Hypothalamus (tissue), 51 donors: ENCODE measurements at places on chromosomes 1 and 21.

- no peak for DNase-seq
These were observed 51.2 kb upstream of the ADAM30 start for GRCh38 chr1:119947468-119947867.

DNA sequence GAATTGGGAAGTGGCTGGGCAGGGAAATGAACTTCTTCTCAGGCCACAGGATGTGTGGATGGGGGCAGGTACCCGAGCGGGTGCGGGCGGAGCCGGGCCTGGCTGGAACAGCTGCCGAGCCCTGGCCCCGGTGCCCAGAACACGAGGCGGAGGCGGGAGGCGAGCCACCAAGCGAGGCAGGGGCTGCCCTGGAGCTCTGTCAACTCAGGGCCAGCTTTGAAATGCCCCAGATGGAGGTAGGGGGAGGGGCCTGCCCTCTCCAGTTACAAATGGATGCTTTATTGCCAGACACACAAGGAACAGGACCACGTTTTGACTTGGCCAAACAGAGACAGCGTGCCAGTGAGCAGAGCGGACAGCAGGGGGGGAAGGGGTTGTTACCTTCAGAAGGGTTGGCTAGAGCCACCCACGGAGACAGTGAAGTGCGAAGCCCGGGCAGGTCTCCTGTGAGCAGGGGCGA is 240.4 kb downstream of the SDCCAG8 start:
- DNase-seq, result peak; percentile 39

DNA sequence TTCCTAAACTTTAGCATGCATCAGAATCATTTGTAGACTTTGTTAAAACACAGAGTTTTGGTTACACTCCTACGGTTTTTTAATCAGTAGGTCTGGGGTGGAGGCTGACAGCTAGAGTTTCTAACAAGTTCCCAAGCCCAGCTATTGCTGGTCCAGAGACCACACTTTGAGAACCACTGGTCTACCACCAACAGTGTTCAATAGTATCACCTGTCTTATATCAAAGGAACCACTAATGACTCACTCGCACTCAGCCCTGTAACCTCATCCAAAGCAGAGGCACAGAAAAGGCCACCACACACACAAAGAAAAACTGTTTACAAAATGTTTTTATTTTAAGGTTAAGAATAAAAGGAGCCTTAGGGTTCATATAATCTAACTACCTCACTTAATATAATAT is 68.7 kb downstream of the HIVEP3 start:
- no peak for DNase-seq

DNA sequence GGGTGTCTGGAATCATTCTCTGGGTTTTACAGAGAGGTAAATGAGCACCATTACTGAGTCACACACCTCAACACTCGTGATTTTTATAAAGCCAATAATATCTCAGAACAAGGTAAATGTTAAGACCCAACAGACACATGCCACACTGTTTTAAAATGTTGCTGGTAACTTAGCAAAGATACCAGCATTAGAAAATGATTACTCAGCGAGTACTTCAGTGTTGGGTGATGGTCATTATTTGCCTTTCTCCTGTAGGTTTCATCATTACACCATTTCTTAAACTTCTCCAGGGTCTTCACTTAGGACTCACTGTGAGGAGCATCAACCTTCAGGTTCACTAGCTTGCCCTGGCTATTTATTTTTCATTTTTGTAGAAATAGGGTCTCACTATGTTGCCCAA is 6.9 kb upstream of the C4BPB start:
- no peak for DNase-seq

DNA sequence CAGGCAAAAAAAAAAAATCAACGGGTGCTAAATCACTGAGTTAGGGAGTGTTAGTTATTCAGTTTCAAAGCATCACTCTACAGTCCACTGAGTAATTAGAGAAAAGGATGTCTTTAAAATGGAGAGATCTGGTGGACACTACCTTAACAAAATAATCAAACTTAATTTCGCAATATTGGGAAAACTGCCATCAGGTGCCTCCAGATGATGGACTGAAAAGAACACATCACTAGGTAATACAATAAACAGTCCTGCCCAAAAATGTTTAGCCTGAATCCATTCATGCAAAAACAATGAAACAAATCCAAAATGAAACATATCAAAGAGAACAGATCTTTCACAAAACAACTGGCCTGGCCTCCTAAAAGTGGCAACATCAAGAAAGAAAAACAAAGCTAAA is 54.1 kb downstream of the ENAH start:
- DNase-seq, result no peak

GRCh38 chr1:66712839-66713238 is 39.4 kb upstream of the DYNLT5 start:
- DNase-seq, result no peak

DNA sequence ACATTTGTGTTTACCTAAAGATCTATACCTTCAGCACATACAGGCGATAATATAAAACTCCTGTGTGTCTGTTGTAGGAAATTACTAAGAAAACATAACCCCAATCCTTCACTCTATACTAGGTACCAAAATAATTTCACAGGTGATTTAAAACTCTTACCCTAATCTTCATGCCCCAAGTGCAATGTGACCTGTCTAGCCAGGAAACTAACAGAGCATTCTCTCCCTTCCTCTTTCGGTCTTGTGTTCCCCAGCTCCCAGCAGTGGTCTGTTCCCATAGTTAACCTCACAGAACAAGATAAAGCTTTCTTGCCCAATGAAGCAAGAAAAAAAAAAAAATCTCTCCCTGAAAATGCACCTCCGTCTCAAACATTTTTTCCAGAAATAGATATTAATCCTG is 493.5 kb downstream of the DPYD start:
- DNase-seq, result no peak

GRCh38 chr1:41500781-41501518 is 16.5 kb upstream of the EDN2 start:
- DNase-seq, result no peak

DNA sequence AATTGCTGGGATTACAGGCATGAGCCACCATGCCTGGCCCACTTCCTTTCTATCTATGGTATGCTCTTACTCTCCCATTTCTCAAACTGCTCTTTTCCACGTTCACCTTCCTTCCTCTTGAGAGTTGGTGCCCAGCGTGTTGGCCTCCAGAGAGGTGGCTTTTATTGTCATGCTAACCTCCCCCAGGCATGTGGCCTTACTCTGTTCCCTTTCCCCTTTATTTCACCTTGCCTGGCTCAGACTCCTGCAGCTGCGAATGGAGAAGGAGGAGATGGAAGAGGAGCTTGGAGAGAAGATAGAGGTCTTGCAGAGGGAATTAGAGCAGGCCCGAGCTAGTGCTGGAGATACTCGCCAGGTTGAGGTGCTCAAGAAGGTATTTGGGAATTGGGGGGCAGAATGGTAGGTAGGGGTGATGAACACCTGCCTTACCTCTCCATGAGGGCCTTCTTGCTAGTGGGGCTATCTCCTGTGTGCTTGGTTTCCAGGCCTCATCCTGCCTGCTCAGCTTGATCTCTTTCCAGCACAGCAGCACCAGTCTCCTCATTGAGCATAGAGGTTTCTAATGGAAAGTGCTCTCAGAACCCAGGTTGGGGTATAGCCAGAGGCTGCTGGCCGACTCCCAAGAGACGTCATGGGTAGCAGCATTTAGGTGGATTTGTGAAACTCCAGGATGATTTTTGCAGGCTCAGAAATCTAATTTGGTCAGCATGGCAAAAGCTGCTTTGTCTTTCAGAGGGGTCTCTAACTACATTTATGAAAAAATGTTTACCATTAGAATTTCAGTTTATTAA is 13.2 kb upstream of the TUFT1 start:
- DNase-seq, result no peak

- no peak for DNase-seq
These were observed 21.4 kb downstream of the CR1L start for GRCh38 chr1:207666342-207666741.
